ENCODE measurements at places on chromosomes 7 and 10.
A peak's percentile ranks its signal among the peaks of the same experiment; 100 is the strongest.

- DNase-seq, result no peak
These were observed 103.2 kb downstream of the NRG3 start for GRCh38 chr10:81978238-81978637.

DNA sequence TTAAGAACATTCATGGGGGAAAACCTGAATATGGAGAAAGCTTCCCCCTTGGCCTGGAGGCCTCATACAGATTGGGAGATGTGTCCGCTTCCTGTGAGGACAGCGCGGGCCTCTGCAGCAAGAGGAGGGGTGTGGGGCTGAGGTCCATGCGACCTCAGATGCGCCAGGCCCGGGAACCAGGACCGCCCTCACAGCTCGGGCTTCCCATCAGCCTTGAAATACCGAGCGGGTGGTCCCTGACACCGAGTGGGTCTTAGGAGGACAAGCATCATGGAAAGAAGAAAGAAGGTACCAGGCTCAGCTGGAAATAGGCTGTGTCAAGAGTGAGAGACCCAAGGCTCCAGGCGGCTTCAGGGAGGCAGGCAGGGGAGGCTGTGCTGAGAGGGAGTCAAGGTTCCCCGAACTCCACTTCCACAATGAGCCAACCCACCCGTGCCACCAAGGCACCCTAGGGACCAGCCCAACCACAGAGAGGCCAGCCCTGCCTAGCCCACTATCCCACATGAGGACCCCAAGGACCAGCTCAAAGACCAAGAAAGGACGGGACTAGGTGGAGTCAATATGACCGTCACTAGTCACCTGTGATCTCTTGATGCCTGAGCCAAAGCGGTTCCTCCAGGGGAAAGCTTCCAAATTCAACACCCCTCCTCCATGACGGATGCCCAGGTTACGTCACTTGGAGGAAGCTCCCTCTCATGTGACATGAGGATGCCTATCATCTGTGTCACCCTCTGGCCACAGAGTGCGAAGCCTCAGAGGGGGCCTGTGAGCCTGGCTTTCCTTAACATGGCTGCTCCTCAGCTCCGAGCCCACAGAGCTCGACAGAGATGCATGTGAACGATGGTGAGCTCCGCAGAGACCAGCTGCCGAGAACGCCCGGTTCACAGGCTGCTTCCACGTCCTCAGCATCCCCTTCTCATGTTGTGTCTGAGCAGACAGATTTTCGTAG, 103.7 kb downstream of the TCERG1L start:
- no peak for DNase-seq

DNA sequence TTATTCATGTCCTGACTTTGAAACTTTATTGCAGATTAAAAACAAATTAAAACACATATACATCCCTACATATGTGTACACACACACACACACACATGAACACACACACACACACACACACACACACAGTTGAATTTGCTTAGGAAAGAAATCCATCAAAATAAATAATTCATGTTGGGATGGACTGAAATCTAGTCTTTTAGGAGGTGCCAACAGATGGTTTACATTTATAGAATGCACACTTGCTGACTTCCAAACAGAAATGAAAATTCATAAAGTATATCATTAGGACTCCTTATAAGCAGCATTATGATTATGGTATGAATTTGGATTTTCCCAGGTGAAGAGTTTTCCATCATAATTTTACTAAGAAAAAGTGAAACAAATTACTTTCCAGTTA, 270.5 kb upstream of the ETV1 start:
- no peak for DNase-seq

DNA sequence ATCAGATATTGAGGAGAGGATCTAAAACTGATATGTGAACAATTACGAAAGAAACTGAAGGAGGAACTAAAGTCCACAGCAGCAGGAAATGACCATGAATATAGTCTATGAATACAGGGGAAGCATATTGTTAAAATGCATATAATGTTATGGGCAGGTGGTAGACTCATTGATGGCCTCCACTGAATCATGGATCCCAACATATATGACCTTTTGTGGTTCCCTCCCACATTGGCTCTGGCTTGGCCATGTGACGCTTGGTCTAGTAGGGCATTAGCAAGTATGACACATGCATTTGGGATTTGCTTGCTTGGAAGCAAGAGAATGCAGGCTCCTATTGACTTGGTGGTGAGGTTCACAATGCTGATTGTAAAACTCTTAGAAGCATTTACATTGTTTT, 55.2 kb upstream of the RAB18 start:
- no peak for DNase-seq

DNA sequence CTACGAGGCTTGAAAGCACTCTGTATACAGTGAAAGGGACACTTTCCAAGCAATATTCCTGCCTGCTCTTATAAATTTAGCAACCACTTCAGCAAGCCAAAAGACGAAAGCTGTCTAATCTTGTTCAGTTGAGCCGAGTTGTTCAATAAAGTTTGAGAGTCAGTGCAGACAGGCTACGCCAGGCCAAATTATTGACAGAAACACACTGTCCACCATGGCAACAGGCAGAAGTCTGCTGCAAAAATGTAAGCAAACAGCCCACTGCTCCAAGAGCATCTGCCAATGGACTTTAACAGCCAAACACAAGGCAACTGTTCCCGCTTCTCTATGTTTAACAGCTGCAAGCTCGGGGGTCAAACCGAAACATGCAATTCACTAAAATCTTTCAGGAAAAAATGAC, 85.7 kb downstream of the GLI3 start:
- peak; percentile 36 for DNase-seq

DNA sequence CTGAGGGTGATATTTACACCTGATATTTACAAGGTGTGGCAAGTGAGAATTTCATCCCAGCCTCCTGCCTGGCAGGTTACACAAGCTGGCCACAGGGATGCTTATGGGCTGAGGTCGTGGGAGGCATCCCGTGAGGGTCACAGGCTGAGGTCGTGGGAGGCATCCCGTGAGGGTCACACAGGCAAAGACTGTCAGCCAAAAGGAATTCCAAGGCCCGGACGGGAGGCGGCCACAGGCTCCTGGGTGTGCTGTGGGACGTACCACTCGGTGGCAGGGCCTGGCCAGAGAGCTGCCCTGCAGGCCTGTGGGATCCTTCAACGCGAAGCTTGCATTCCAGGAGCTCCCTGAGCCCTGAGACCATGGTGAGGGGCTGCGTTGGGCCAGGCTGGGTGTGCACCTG, 460.6 kb downstream of the DNAJB6 start:
- DNase-seq, result no peak

DNA sequence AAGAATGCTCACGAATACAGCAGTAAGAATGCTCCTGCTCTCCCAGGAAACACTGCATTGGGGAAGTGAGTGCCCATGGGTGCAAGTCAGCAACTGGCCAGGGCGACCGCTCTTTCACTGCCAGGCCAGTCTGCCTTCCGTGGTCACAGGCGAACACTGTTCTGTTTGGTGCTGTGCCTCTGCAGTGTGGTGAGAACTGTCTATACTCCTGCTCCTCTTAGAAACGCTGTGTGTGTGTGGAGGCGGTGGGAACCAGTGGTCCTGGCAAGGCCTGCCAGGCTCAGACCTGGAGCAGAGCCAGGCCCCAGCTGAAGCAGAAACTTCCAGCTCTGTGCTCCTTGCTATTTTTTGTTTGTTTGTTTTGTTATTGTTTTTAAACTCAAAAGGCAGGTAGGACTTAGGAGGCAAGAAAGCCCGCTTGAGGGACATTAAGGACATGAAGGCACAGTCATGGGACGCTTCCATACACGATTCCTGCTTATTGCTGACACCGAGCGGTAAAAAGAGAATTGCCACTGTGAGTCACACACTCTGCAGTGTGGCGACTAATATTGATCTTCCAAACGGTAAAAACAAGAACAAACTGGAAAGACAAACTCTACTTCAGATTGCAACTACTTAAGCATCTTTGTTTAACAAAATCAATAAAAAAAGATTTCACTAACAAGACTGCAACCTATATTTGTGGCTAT, 430.8 kb downstream of the DNAJB6 start:
- DNase-seq, result no peak

DNA sequence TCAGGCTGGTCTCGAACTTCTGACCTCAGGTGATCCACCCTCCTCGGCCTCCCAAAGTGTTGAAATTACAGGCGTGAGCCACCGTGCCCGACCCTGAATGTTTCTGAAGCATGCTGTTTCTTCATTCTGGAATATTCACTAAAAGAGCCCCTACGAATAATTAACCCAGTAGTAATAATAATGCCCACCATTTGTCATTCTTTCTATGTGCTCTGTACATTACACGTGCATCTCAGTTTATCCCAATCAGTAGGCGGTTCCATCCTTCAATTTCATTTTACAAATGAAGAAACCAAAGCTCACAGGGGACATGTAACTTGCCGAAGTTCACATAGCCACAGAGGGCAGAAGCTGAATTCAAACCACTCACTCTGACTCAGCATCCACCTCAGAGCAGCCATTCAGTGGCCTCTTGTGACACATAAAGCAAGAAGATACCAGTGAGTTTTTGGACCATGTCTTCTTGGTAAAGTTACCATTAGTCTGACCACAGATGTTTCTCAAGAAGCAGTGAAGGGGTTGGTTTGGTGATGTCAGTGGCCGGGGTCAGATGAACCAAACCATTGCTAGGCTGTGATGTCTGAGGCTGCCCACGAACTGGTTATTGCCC, 71.9 kb upstream of the DUSP5 start:
- no peak for DNase-seq

GRCh38 chr10:118692872-118693271, 61.9 kb downstream of the CACUL1 start:
- DNase-seq, result no peak

GRCh38 chr7:132333301-132333700, 243.0 kb downstream of the PLXNA4 start:
- peak; percentile 75 for DNase-seq

DNA sequence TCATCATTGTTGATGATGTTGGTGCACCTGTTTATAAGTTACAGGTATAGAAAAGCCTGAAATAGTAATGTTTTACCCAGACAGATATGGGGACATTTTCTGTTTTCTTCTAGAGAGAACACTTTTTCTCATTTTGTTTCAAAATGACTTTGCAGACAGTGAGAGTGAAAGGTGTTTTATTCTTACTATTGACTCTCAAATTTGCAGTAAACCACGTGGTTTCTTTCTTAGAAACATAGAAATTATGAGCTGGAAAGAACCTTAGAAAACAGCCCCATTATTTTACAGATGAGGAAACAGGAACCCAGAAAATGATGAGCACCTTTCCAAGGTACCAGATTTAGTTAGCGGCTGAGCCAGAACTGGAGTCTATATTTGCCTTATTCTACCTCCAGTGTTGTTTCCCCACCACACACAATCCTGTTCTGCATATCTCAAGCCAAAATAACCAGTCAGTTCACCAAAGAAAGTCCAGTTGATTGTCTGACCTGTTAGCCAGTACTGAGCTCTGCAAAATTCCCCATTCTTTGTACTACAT, 138.9 kb upstream of the AHR start:
- no peak for DNase-seq

DNA sequence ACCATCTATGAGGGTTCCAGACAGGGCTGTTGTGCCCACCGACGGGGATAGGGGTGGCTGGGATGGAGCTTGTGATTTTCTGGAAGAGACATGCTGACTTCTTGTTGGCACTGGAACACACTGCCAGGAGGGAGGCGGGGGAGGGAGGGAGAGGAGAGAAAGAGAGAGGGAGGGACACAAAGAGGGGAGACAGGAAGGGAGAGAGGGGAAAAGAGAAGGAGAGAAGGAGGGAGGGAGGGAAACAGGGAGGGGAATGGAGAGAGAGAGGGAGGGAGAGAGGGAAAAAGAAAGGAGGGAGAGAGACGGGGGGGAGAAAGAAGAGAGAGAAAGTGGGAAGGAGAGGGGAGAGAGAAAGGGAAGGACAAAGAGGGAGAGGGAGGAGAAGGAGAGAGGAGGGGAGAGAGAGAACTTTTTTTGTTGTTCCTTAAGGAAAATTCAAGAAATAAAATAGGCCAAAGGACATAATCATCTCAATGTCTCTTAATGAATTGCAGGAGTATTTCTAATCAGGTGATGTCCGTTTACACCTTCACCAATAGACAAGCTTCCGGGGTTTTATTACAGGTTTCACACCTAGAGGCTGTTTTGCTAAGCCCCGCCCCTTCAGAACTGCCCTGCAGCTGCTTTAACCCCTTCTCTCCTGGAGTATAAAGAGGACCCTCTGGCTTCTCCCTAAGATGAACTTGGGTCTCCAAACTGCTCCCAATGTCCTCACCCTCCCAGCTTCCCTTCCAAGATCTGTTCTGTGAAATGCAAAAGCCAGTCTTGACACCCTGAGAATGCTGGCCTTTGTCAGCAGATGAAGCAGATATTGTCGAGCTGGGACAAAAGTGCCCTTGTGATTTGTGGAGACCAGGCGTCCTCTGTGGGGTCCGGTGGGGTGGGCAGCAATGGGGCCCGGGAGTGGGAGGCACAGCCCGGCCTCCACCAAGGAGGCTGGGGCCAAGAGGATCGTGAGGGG, 82.0 kb upstream of the GTF2IRD1 start:
- peak; percentile 90 for DNase-seq

GRCh38 chr10:78768041-78768835, 300.5 kb upstream of the ZMIZ1 start:
- DNase-seq, result no peak

- no peak for DNase-seq
These were observed 20.5 kb downstream of the EIF3A start for GRCh38 chr10:119060107-119060506.

GRCh38 chr10:17100586-17100985, 29.0 kb downstream of the CUBN start:
- no peak for DNase-seq

- no peak for DNase-seq
These were observed 38.1 kb upstream of the FOXI2 start for GRCh38 chr10:127698886-127699285.

DNA sequence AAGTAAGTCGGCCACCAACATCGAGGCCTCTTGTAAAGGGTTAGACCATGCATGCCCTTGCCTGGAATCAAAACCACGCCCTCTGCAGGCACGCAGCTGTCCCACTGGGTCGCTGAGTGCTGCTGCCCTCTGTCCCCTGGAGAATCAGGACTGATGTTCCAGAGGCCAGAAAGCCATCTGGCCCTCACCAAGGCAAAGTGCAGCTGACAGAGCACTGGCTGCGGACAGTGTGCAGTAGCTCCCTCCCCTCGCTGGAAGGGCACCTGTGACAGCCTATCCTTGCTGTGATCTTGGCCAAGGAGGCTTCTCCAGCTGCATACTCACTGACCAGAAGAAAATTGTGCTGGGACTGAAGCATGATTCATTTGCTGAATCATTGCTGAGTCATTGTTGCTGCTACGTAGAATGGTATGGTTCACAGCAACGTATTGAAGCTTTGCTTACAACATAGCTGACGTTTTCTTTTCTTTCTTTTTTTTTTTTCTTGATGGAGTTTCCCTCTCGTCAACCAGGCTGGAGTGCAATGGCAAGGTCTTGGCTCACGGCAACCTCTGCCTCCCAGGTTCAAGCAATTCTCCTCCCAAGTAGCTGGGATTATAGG, 30.4 kb downstream of the DDC start:
- no peak for DNase-seq

DNA sequence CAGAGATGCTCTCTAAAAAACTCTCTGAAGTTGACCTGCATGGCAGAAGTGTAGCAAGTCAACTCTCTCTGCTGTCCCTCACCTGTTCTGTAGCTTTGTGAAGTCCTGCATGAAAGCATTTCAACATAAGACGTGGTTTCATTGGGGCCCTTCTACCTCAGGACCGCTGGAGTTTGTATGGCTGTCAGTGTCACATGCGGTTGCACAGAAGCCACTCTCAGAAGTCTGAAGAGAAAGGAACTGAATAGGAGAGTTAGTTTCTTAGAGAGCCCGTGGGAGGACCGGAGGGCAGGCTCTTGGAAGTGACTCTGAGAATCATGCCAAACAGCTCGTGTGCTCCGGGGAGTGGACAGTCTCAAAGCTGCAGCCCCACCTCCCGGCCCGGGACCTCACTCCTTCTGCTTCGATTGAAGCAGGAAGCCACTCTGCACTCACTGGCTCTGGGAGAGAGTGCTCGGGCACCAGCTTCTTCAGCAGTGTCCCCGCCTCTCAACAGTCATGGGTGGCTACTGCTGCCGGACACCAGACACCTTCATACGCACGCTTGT, 486.7 kb downstream of the SDK1 start:
- no peak for DNase-seq
